ENCODE measurements at places on chromosomes 7 and 10.

- DNase-seq = no peak
Measured at GRCh38 chr7:74149603-74150002, 24.6 kb upstream of the EIF4H start.

DNA sequence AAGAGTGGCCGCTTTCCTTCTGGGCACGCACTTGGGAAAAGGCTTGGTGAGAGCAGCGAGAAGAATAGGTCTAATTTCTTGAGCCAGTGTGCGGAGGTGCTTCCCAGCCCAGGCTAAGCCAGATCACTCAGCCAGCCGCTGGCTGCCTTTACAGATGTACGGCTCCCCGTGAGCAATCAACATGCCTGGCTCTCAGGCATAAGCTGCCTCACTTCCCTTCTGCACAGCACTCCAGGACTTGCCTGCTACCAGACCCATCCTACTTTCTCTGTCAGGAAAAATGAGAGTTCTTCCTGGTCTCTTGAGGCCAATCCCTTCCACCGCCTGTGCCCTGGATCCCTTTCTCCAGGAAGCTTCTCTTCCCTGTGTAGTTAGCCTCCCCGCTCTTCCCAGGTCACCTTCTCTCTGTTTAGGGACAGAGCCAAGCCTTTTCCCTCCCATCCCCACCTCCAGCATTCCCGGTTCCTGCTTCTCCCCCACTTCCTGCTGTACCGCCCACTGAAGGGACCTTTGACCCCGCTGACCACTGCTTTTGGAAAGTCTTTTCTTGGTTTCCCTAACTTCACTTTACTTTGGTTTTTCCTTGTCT lies 1.1 kb upstream of the ACTR3C start:
- DNase-seq = no peak

DNA sequence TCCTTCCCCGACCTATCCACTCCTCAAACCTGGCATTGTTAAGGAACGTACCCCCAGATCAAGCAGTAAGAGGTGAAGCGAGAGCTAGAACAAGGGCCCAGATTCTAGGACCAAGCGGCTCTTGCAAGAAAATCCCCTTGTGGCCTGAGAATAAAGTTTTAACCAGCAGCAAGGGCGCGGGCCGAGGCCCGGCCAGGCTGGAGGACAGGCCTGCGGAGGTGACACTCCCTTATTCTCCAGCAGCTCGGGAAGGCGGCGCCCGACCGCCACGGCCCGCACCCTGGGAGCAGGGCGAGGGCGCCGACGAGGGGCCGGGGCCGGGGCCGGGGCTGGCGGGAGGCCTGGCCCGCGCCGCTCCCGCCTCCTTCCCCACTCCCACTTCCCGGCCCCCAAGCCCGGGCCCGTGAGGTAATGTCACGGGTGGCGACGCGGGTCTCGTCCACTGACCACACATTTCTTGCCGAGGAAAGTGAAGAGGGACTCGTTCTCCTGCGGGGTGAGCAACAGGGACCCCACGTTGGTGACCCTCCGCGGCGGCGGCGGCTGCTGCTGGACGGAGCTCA lies 551 bp downstream of the WASL start:
- DNase-seq = peak; percentile 76

DNA sequence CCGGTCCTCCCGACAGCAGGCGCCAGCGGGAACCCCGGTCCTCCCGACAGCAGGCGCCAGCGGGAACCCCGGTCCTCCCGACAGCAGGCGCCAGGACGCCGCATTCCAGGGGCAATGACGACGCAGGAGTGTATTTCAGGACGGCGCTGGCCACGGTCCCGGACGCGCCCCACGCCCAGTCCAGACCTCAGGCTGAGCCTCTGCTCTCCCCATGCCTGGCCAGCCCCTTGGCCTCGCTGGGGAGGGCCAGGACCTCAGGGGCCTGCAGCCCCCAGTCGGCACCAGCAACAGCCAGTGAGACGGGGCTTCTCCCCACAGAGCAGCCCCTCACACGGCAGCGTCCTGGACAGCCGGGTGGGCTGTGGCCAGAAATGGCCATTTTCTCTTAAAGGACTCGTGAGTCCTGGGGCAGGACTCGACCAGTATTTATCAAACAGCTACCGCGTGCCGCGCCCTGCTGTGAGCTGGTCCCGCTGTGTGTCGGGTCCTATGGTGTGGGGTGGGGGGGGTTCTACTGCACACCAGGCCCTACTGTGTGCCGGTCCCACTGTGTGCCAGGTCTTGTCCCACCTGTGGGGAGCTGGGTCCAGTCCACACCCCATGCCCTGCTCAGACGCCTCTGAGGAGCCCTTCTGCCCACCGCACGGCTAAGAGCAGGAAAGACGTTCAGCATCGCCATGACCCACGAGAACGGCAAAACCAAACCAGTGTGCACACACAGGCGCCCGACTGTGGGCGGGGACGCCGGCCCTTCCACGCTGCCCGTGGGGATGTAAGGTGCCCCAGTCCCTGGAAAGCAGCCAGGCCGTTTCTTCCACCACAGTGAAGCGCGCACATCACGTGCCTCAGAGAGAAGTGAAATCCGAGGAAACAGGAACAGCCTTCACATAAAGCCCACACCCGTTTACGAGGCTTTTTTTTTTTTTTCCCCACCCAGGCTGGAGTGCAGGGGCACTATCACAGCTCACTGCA lies 33.3 kb downstream of the GET4 start:
- peak; percentile 63 for DNase-seq

DNA sequence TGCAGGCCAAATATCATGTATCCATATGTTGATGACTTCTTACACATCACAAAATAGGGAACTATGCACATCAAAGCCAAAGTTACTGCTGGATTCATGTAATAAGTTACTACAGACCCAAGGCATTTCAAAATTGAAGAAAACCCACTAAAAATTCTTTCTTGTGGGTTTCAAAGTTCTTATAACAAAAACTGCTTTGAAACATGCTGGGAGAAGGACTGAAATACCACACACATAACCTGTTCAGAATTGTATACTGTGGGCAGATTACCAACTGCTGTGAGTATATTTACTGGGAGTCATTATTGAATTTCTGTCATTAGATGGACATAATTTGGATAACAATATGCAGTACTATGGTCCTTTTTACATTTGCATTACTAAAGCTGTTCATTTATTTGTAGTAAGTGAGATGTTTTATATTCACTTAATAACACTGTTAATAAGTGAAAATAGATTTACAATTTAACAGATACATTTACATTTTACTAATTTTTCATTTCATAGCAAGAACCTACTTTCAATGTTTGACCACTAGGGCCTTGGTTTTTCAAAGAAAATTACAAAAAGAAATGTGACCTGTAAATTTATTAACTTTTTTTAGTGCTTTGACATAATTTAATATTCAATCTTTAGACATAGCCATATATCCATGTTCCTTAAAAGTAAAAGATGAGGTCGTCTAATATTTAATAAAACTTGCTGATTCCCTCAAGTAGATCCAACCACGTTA lies 132.6 kb downstream of the MAGI2 start:
- DNase-seq = no peak

- DNase-seq = no peak
Measured at GRCh38 chr7:79590391-79590790, 136.9 kb upstream of the MAGI2 start.

DNA sequence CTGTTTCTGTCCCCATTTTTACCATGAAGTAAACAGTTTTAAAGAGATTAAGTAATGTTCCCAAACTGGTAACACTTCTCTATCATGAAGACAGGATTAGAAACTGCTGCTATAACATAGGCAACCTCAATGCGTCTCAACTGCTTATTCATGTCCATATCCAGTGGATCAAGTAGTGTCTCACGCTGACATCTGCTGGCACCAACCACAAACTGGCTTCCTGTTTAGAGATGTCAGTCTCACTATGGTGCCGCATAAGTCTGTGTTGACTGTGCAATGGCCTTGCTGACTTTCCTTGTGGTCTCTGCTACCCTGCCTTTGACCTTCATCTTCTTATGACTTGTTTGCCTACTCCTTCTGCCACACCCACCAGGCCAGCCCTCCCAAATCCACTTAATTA lies 369.6 kb upstream of the DPP6 start:
- DNase-seq = no peak

GRCh38 chr7:121913947-121914675 lies 41.1 kb downstream of the PTPRZ1 start:
- no peak for DNase-seq

DNA sequence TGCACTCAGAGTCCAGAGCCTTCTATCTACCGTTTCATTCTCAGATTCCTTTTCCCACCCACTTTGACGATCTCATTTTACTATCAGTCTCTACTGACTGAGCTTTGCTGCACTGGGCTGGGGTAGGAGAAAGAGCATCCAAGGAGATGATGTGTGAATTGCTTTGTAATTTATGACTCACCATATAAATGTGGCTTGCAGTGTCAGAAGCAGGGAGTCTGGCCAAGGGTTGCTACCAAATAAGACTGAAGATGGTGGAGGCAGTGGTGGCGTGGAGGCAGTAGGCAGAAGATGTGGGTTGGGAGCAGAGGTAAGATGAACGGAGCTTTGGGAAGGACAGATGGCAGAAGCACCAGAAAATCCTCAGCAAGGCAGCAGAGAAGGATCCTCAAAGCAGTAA lies 73.3 kb upstream of the AGK start:
- peak; percentile 16 for DNase-seq

DNA sequence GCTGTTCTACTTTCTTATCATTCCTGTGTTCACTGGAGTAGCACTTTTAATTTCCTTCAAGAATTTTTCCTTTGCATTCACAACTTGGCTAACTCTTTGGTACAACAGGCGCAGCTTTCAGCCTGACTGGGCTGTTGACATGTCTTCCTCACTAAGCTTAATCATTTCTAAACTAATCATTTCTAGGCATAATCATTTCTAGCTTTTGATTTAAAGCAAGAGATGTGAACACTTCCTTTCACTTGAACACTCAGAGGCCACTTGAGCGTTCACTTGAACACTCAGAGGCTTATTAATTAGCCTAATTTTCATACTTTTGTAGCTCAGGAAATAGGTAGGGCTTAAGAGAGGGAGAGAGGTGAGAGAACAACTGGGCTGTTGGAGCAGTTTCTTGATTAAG lies 15.9 kb downstream of the C10orf90 start:
- DNase-seq = no peak

DNA sequence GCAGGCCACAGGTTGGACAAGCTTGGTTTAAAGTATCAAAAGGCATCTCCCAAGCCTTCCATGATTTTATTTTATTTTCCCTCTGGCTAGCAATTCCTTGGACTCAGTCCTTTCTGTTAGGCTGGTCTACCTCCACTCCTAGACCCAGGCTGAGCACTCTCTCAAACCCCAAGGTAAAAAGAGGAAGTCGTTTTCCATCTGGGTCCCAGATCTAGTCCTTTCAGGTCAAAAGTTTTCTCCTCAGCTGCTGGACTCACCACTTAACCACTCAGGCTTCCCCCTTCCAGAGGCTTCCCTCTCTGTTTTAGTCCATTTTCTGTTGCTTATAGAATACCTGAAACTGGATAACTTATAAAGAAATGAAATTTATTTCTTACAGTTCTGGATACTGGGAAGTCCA lies 252.3 kb upstream of the MKLN1 start:
- no peak for DNase-seq

DNA sequence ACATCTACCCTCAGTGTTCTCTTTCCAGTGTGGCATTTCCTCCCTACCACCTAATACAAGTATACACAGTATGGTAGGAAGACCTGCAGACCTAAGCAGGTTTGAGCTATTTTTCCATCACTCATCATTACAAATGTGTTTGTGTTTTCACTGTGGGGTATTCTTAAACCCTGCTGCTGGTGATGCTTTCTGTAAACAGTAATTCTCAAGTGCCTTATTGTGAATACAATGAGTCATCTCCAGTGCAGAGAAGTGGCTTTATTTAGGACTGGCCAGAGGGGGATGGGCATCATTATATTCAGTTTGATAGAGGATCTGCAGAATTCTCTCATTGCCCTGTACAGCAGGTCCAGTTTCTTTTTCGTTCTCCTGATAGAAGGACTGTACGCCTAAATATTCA lies 63.7 kb downstream of the GRM8 start:
- DNase-seq = no peak

- DNase-seq = peak; percentile 47
Measured at GRCh38 chr7:127943541-127944521, 87.4 kb downstream of the LRRC4 start.

DNA sequence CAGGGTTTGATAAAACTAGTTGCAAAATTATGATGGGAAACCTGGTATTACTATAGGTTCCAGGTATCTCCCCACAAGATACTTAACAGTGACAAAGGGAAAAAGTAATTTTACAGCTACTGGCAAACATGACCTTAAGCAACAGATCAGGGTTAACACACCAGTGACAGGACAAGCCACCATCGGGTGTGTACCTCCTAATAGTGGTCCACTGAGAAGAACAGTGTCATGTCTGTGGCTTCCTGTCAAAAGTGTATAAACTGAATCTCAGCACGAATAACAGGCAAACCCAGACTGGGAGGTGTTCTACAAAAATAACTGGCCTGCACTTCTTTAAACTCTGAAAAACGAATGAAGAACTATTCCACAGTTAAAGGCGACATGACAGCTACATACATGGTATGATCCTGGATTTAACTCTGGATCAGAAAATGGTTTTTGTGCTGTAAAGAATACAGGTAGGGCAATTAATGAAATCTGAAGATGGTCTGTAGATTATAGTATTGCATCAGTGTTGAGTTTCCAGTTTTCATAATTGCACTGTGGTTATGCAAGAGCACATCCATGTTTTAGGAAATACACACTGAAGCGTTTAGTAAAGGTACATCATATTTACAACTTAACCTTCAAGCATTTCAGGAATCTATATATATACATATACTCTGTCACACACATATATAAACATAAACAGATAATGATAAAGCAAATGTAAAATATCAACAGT lies 32.0 kb upstream of the ARMS2 start:
- no peak for DNase-seq

DNA sequence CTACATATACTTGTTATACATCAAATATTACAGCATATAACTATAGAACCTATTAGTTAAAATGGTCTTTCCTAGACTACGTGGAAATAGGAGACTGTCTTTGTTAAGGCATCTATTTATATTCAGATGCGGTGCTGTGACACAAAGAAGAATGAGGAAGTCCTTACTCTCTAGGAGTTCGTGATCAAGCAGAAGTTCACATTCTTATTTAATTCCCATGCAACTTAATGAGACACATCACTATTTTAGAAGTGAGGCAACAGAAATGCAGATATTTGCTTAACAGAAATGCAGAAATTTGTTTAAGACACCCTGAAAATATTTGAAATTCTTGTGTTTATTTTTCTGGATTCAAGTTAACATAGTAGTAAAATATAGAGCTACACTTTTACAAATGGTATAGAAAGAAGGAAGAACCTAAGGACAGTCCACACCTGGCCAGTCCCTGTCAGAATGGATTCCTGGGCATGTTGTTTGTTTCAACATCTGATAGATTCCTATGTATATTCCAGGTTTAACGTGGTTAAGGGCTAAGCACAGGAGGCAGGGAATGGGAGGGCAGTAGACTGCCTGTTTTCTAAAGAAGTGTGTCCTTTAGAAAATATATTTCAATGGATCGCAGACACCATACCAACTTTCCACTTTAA lies 70.6 kb upstream of the NXPH1 start:
- no peak for DNase-seq

DNA sequence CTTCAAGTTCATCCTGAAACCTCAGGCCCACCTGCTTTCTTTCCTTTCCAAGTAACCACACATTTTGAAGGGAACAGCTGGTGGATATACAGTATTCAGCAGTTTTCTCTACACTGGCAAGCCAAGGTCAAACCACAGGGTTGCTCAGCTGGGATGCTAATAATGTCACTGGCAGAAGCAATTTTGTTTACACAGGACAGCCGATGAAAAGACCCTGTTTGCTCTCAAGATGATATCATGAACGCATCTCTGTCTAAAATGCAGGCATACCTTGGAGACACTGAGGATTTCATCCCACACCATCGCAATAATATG lies 186.2 kb downstream of the USP6NL start:
- no peak for DNase-seq

- DNase-seq = no peak
Measured at GRCh38 chr7:70456719-70457118, 675.2 kb upstream of the GALNT17 start.

Measured in GM23248 (cell line).